CD4-positive, alpha-beta T cell (primary cell): ENCODE measurements at places on chromosomes 6 and 20. TPM values are rescaled to one million over a fixed set of nuclear protein-coding genes. Genes with fewer than 3 reads are reported as not detected.

DNA sequence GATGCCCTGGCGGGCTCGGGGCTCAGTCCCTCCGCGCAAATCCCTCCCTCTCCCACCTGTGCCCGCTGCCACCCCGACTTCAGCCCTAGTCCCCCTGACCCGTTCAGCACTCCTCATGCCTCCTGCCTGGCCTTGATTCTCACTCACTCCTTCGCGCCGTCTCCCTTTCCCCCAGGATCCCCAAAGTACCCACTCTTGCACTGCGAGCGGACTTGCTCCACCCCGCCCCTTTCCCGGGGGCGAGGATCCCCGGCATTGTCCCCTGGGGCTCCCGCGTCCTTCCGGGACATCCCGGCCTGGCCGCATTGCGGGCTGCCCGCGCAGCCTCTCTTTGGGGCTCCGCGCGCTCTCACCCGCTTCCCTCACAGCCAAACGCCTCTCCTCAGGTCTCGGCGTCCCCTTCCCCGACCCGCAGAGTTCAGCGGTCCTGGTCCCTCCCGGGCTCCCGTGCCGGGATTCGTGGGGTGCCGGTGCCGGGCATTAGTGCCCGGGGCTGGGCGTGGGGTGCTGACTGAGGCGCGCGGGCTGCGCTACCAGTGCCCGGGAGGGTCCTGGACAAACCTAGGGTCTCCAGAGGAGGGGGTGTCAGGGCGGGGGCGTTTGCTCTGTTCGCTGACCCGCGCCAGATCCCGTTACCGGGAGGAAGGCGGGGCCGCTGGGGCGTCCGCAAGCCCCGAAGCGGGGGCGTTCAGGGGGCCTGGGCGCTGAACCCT, 45.5 kb upstream of the SUPT3H start:
- DNase-seq, result peak; percentile 40

GRCh38 chr6:118494091-118494490, 54.0 kb upstream of the PLN start:
- DNase-seq, result no peak

CABLES2 gene
- 4.4 TPM for total RNA-seq

DCDC2 gene
- 0.05 TPM for total RNA-seq

DEFB126 gene
- total RNA-seq, result not detected

DNA sequence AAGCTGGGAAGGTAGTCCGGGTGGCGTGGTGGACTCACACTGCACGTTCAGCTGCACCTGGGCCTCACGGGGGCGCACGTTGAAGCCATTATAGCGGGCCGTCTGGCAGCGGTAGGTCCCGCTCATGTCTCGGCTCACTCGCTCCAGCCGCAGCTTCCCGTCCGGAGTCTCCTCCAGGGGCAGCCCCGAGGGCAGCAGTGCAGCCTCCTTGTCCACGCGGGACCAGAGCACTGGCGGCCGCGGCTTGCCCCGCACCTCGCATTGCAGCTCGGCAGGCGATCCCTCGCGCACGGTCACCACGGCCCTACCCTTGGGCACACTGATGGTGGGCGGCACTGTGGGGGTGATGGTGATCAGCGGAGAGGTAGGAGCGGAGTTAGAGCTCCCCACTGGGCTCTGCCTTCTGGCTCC, 47.6 kb downstream of the MDGA1 start:
- DNase-seq, result no peak

RBM24 gene
- total RNA-seq, result 0.39 TPM

DNA sequence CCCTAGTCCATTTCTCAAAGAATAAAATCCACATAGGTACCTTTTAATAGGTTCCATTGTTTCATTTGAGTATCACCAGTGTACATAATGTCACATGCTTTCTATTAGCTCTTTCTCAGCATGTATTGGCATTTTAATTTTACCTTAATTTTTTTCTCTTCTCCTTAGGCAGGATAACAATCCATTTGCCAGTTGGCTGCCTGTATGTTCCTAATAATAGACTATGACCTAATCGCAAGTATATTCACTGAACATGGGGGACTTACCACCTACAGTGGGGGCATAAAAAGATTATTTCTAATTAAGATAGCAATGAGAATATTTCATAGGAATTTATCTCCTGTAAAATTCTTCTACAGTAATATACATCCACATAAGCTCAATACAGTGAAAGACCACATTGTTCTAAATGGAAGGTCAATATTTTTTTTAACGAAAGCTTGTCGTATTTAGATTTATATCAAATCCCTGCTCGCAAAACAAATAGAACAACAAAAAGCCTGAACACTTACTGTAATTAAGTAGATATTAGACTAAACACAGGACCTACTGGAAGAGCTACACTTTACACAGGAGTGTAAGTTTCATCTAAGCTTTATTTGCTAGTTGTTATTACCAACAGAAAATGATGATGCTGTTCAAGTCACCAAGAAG, 76.4 kb downstream of the OGFRL1 start:
- DNase-seq, result no peak
